Activated CD4-positive, alpha-beta memory T cell treated with anti-CD3 and anti-CD28 coated beads for 36 hours (primary cell): ENCODE measurements at places on chromosomes 4 and X. TPM values are rescaled to one million over a fixed set of nuclear protein-coding genes. Genes with fewer than 3 reads are reported as not detected.

Gene GPRASP2
- 1.7 TPM for total RNA-seq

Gene RASSF6
- not detected for total RNA-seq

DNA sequence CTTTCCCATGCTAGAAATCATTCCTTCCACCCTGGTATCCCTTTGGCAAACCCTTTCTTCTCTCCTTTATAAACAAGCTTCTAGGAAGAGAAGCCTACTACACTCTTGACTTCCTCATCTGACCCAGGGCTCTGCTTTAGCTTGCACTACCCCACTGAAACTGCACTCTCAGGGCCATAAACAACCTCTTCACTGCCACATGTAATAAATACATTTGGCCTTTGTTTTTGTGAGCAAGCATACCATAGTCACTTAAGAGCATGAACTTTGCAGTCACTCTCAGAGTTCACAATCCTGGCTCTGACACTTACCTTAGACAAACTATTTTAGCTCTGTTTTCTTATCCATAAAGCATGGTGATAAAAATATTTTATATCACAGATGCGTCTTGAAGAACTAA is 50.7 kb upstream of the USP38 start:
- no peak for DNase-seq

- DNase-seq, result no peak
These were observed 244.3 kb upstream of the DCAF8L1 start for GRCh38 chrX:28225513-28225912.

- DNase-seq, result no peak
These were observed 62.4 kb upstream of the MSANTD1 start for GRCh38 chr4:3186609-3187008.

Gene ASB9
- total RNA-seq, result 0.48 TPM

- no peak for DNase-seq
These were observed 4.2 kb downstream of the CXorf65 start for GRCh38 chrX:71102292-71102691.

Gene CXorf49
- not detected for total RNA-seq

GRCh38 chr4:146930673-146931072 is 15.0 kb downstream of the TTC29 start:
- no peak for DNase-seq

- DNase-seq, result no peak
These were observed 11.9 kb downstream of the WDR17 start for GRCh38 chr4:176077561-176077960.

Gene TRO
- 2.3 TPM for total RNA-seq

DNA sequence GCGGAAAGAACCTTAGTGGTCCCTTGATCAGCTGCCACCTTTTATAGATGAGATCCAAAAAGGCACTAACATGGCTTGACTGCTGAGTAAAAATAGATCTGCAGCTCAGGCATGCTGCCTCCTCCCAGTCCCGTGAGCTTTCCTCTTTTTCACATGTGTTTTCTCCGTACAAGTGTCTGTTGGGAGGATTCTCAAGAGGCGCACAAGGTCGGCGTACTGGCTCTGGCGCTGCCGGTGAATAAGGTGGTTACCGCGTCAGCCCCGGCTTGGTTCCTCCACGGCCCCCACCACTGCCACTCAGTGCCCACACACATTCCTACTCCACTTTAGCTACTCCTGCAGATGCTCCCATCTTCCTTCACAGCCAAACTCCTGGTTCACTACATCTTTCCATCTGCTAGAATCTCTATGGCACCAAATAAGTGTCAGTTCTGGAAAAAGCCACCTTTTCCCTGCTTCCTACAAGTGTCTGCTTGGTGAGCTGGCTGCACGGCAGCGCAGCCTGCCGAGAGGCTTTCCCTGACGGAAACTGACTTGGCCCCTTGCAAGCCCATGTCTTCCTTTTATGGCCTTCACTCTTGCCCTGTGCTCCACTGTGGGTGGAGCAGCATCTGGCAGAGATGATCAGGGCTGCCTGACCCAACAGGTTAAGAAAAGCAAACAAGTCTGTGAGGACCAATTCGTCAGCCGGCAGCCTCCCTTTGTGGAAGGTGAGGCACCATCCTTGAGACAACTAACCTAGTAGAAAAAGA is 99.8 kb downstream of the KLHL8 start:
- DNase-seq, result no peak

Gene CLGN
- not detected for total RNA-seq
